Thoracic aorta endothelial cell (primary cell): ENCODE measurements at places on chromosomes 16 and 17. TPM values are rescaled to one million over a fixed set of nuclear protein-coding genes. Genes with fewer than 3 reads are reported as not detected.

ANKFN1 gene
- total RNA-seq = 0.36 and 1.2 TPM in 2 replicates

UNK gene
- total RNA-seq = 18.5 and 23.1 TPM in 2 replicates

LIMD2 gene
- 12.9 and 20.0 TPM in 2 replicates for total RNA-seq

ATP6V0A1 gene
- 32.4 and 38.1 TPM in 2 replicates for total RNA-seq

NUFIP2 gene
- 60.9 and 67.2 TPM in 2 replicates for total RNA-seq

AANAT gene
- total RNA-seq = not detected in 2 replicates

DNAH9 gene
- under 0.01 and 0.07 TPM in 2 replicates for total RNA-seq

RAMP2 gene
- 1.5 and 2.4 TPM in 2 replicates for total RNA-seq

ZNF385C gene
- total RNA-seq = not detected in 2 replicates

MRM1 gene
- 4.4 and 5.8 TPM in 2 replicates for total RNA-seq

NCBP3 gene
- total RNA-seq = 40.7 and 48.7 TPM in 2 replicates

VEZF1 gene
- 42.3 and 69.2 TPM in 2 replicates for total RNA-seq

BRIP1 gene
- 17.3 and 20.7 TPM in 2 replicates for total RNA-seq

CFAP119 gene
- total RNA-seq = 1.5 and 1.7 TPM in 2 replicates

SOST gene
- not detected in 2 replicates for total RNA-seq

ZG16 gene
- total RNA-seq = not detected in 2 replicates

TAC4 gene
- not detected in 2 replicates for total RNA-seq

SLFN14 gene
- not detected in 2 replicates for total RNA-seq

HP gene
- total RNA-seq = not detected in 2 replicates

GRIN2A gene
- total RNA-seq = not detected in 2 replicates

PKMYT1 gene
- 15.2 and 27.6 TPM in 2 replicates for total RNA-seq
